RPMI7951 (cell line): ENCODE measurements at places on chromosomes 3 and 15.

DNA sequence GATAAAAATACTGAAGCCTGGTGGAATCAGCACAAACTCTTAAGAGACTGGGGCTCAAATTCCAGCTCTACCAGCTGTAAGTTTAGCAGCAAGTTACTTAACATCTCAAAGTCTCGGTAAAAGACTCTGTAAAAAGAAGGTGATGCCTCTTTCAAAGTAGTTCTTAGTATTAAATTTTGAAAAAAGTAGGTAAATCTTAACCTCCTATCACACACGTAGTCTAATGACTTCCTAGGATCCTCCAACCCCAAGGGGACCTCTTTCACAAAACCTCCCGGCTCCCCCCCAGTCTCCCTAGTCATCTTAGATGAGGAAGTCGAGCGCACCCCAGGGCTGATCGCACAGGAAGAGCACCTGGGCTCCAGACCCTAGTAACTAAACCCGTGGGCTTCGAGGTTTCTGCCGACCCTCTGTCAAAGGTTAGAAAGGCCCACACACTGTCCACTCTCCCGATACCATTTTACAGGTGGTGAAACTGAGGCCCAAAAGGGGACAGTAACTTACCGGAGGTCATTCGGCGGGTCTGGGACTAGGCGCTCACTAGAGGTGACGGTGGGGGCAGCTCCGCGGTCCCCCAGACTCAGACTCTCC, 427 bp downstream of the MBD4 start:
- peak; percentile 15 for DNase-seq

- DNase-seq: peak; percentile 17
These were observed 145.5 kb upstream of the PFN2 start for GRCh38 chr3:150116196-150116595.

GRCh38 chr3:10137178-10137577, 4.4 kb upstream of the VHL start:
- no peak for DNase-seq

- peak; percentile 84 for DNase-seq
These were observed 5.3 kb downstream of the CCDC80 start for GRCh38 chr3:112635674-112636073.

GRCh38 chr3:113560831-113561623, 28.7 kb downstream of the SIDT1 start:
- peak; percentile 31 for DNase-seq
